ENCODE measurements at places on chromosomes 11 and 22. TPM values are rescaled to one million over a fixed set of nuclear protein-coding genes. Genes with fewer than 3 reads are reported as not detected.

PKP3 gene
- total RNA-seq = not detected

HORMAD2 gene
- 0.45 TPM for total RNA-seq

MYBPC3 gene
- not detected for total RNA-seq

HTR3B gene
- total RNA-seq = not detected

SLC22A9 gene
- not detected for total RNA-seq

PAFAH1B2 gene
- 58.4 TPM for total RNA-seq

CTSF gene
- total RNA-seq = 0.77 TPM

DGCR2 gene
- total RNA-seq = 29.3 TPM

SCUBE2 gene
- total RNA-seq = 0.23 TPM

SCGB1D2 gene
- total RNA-seq = not detected

KIF18A gene
- 27.4 TPM for total RNA-seq

LINC01488 gene
- total RNA-seq = not detected

PIH1D2 gene
- total RNA-seq = 0.59 TPM

C1QTNF6 gene
- 6.9 TPM for total RNA-seq

LIMK2 gene
- 48.5 TPM for total RNA-seq

SMTNL1 gene
- not detected for total RNA-seq

PANX3 gene
- not detected for total RNA-seq

THY1 gene
- total RNA-seq = 10.3 TPM

SLC7A4 gene
- total RNA-seq = not detected

TRIM49D2 gene
- total RNA-seq = not detected

CCDC90B gene
- total RNA-seq = 26.8 TPM

SHANK2 gene
- total RNA-seq = not detected

KRTAP5-2 gene
- total RNA-seq = not detected

TRIM6 gene
- total RNA-seq = 0.25 TPM

IL17RA gene
- 58.9 TPM for total RNA-seq

ALX4 gene
- not detected for total RNA-seq

PGA5 gene
- not detected for total RNA-seq

TUB gene
- 0.23 TPM for total RNA-seq

PNPLA5 gene
- not detected for total RNA-seq

TREH gene
- total RNA-seq = not detected

FAM111B gene
- 95.6 TPM for total RNA-seq

PYGM gene
- 4.0 TPM for total RNA-seq

APOA4 gene
- total RNA-seq = not detected

RBMXL2 gene
- total RNA-seq = not detected

DCHS1 gene
- total RNA-seq = 0.43 TPM

CRYBB2 gene
- total RNA-seq = not detected

TSGA10IP gene
- total RNA-seq = not detected

MMP8 gene
- not detected for total RNA-seq

GRM5 gene
- not detected for total RNA-seq

VSIG2 gene
- not detected for total RNA-seq

CFAP68 gene
- total RNA-seq = 13.9 TPM

PHLDA2 gene
- total RNA-seq = 6.3 TPM

RAG2 gene
- total RNA-seq = not detected

HTR3A gene
- not detected for total RNA-seq

RIN1 gene
- total RNA-seq = 1.8 TPM

CELSR1 gene
- 0.41 TPM for total RNA-seq

OR8G1 gene
- total RNA-seq = not detected

TESMIN gene
- 7.6 TPM for total RNA-seq

PAX6 gene
- total RNA-seq = not detected

SEC14L2 gene
- total RNA-seq = 7.2 TPM

OR52E8 gene
- not detected for total RNA-seq

OR51I1 gene
- not detected for total RNA-seq

BTG4 gene
- total RNA-seq = not detected

UBQLNL gene
- 0.18 TPM for total RNA-seq

PGGHG gene
- total RNA-seq = 99.8 TPM

NEFH gene
- total RNA-seq = 3.9 TPM

APOBEC3A gene
- 0.68 TPM for total RNA-seq

MS4A4E gene
- total RNA-seq = 0.16 TPM

KIAA1671 gene
- 11.3 TPM for total RNA-seq

Data from T-helper 2 cell treated with Interferon-gamma antibody and Interleukin-4, amounts not matched to agents 100 ng/mL and 5 ng/mL, for 36 hours (primary cell).